Hematopoietic multipotent progenitor cell (in vitro differentiated cells): ENCODE measurements at places on chromosomes 12 and 14. TPM values are rescaled to one million over a fixed set of nuclear protein-coding genes. Genes with fewer than 3 reads are reported as not detected.

Gene IFNG-AS1
- total RNA-seq = 0.27 TPM

Gene GNB3
- total RNA-seq = 1.9 TPM

Gene TDRD9
- total RNA-seq = 1.6 TPM

Gene LYZ
- total RNA-seq = 55.5 TPM

Gene RNASE3
- 3.0 TPM for total RNA-seq

Gene NINJ2
- 19.4 TPM for total RNA-seq

Gene NXPH4
- total RNA-seq = not detected

Gene SSTR1
- under 0.01 TPM for total RNA-seq

Gene PPP1R1A
- total RNA-seq = not detected

Gene KERA
- total RNA-seq = not detected

Gene ATP2B1
- total RNA-seq = 36.9 TPM

Gene SLC25A21
- 0.54 TPM for total RNA-seq

Gene CD4
- 3.8 TPM for total RNA-seq

Gene SLC8B1
- 37.4 TPM for total RNA-seq

Gene C12orf50
- total RNA-seq = not detected

Gene IL22
- total RNA-seq = not detected

Gene SPRING1
- total RNA-seq = 7.3 TPM

Gene CPNE6
- total RNA-seq = not detected

Gene ZC2HC1C
- 0.54 TPM for total RNA-seq

Gene KCNJ8
- 0.27 TPM for total RNA-seq

Gene B4GALNT3
- total RNA-seq = under 0.01 TPM

Gene SLC5A8
- not detected for total RNA-seq

Gene TEX22
- total RNA-seq = 1.1 TPM
